Hypothalamus (tissue), 51 donors: ENCODE measurements at places on chromosomes 11 and 22.
A peak's percentile ranks its signal among the peaks of the same experiment; 100 is the strongest.

- DNase-seq, result no peak
These were observed 6.2 kb downstream of the GAL3ST1 start for GRCh38 chr22:30568137-30568805.

GRCh38 chr22:43152003-43152356 is 621 bp downstream of the TSPO start:
- DNase-seq, result no peak

DNA sequence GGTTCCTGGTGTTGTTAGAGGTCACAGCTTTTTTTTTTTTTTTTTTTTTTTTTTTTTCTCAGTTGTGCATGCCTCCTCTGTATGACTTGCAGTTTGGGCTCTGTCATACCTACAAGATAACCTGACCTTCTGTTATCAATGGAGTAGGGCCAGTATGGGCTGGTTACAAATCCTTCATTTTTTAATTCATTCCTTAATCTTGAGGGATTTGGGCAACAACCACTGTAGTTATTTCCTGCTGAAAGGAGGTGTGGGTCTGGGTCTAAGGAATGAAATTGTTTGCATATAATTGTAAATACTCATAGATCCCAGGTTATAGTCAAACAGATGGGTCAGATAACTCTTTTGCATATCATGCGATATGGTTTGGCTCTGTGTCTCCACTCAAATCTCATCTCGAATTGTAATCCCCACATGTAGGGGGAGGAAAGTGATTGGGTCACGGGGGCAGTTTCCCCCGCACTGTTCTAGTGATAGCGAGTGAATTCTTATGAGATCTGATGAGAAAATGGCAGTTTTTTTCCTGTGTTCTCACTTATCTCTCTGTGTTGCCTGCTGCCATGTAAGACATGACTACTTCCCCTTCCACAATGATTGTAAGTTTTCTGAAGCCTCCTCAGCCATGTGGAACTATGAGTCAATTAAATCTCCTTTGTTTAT is 14.1 kb upstream of the GLYAT start:
- DNase-seq, result no peak

- DNase-seq, result no peak
These were observed 3.2 kb upstream of the KLHDC7B start for GRCh38 chr22:50542416-50542927.

DNA sequence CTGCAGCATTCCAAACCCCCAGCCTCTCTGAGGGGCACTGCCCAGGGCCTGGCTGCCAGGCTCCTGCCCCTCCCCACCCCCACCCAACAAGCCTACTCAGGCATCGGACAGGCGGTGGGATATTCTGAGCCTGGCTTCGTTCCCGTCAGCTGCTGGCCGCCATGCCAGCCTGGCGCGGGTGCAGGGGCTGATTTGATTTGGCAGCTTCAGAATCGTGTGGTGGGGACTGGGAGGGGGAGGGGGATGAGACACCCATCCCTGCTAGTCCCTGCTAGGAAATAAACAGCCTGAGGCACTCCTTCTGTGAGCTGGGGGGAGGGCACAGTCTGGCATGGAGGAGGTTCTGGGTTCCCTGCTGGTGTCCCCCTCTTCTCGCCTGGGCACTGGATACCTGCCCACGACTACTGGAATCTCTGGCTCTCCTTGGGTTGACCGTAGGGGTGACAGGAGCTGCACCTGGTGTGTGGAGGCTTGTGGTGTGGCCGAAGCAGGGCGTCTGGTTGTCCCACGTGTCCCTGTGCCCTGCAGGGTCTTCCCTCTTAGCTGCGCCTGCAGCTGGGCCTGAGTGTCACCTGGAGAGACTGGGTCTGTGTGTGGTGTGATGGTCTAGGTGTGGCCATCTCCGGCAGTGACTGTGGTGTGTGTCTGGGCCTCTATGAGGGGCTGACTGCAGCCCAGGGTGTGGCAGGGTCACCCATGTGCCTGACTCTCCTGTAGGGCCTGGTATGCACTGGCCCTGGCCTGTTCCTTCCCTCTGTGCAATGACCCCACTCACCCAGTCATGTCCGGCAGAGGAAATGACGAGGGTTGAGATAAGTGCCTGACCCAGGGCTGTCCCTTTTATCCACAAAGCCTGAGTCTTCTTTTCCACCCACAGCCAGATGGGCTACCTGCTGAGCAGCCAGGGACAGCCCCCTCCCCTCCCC is 42.2 kb downstream of the PDE2A start:
- DNase-seq, result no peak

DNA sequence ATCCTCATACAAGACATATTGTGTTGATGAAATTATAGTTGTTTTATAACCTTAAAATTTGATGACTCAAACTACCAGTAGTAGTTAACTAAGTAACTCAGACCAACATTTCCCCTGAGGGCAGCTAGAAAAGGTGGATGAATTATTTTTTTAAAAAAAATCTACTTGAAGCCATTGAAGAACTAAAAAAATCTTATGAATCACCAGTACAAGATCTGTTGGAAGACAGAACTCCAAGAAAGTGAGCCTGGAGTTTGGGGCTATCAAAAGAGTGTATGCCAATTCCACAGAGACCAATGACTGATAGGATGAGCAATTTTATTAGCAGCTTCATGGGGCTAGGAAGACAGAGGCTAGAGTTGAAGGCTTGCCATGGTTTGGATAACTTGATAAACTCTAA is 72.4 kb downstream of the CYP2R1 start:
- no peak for DNase-seq

DNA sequence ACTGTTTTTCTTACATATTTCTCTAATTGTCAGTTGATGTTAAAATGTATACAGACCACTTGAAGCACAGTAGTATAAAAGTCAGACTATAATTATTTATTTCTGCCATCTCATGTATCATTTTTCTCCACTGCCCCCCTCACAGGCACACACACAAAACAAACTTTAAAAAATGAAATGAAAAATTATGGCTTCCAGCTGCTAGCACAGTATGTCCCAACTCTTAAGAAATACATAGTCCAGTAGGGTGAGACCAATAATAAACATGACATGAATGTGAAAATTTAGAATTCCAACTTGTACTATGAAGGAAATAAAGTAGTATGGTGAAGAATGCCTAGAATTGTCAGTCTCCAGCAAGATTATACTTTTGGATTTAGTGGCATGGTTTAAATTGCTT is 1247.9 kb downstream of the JRKL start:
- no peak for DNase-seq

DNA sequence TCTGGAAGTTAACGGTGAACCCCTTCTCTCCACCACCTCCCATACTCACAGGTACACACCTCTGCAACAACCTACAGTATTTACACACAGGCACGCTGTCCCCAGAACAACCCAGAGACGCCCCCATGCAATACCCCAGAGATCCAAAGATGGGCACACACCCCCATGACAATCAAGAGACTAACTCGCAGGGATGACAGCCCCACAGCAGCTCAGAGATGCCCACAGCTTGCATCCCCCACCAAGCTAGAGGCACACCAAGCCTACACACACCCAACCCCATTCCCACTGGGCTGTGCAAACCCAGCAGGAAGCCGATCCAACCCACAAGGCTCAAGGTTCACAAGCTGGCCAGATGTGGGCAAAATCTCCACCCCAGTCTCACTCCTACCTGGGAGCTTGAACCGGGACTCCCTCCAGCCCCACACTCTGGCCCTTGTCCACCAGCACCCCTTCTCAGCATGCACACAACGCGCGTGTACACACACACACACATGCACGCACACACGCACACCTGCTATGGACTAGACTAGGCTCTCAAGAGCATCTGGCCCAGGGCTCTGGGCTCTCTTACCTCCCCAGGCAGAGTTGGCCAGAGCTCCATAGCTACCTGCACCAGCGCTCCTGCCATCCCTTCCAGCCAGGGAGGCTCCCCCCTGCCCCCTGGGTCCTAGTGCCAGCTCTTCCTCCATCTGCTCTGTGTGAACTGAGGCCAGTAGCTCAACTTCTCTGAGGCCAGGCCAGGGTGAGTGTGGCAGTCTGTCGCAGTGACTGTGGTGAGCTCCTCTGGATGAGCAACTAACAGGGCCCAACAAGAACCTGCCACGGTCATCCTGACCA is 11.5 kb downstream of the STARD10 start:
- DNase-seq, result no peak

DNA sequence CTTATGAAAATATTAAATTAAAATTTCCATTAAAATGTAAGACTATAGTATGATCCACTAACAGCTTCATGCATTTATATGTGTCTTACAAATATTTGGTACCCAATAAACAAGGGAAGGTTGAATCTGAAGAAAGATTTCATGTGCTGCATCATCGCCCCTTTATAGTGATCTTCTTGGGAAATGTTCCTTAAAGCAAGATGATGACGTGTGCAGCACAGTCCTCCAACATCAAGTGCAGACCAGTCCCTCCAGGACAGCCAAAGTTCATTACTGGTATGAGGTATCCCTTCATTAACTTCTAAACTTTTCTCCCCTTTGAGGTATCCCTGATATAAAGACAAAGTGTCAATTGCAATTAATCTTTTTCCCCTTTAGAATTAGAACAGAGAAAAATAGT is 567.0 kb downstream of the METTL15 start:
- no peak for DNase-seq

DNA sequence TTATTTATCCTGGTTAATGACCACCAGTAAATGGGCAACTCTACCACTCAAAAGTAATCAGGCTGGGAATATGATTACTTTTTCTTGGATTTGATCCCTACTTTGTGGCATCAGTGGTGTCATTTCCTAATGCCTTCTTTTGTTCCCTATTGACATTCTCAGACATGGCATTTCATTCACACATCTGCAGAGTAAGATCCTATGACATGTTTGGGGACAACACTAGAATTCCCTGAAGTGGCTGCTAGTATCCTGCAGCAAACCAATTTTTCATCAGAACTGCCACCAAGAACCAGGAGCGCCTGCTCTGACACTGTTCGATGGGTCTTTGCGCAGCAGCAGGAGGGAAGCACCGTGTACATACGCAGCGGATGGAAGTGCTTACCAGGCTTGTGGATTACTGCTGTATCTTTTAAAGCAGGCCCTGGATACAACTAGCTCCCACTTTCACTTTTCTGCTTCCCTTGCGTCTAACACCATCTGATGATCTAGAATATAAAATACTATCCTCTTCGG is 97.7 kb downstream of the LARGE2 start:
- DNase-seq, result no peak

- DNase-seq, result no peak
These were observed 380.0 kb upstream of the NARS2 start for GRCh38 chr11:78954696-78955095.

DNA sequence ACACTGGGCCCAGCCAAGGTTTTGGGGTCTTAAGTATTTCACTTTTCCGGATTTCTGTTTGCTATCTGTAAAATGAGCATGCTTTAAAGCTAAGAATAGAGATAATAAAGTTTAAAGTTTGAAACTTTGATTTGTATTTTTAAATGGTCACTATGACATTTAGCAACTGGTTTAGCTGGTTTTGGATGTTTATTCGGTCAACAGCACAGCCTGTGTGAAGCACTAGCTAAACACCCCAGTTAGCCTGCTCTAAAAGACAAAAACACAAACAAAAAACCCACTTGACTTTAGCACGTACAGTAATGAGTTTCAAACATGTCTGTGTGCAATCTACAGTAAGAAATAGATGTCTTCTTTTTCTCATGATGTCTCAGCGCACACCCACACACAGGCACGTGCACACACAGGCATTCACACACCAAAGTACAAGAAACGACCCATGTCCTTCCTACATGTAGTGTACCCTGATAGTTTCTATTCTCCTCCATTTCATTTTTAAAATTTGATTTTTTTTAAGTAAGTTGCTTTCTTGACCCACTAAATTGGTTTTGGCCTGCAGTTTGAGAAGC is 29.4 kb downstream of the SLC1A2 start:
- DNase-seq, result no peak

DNA sequence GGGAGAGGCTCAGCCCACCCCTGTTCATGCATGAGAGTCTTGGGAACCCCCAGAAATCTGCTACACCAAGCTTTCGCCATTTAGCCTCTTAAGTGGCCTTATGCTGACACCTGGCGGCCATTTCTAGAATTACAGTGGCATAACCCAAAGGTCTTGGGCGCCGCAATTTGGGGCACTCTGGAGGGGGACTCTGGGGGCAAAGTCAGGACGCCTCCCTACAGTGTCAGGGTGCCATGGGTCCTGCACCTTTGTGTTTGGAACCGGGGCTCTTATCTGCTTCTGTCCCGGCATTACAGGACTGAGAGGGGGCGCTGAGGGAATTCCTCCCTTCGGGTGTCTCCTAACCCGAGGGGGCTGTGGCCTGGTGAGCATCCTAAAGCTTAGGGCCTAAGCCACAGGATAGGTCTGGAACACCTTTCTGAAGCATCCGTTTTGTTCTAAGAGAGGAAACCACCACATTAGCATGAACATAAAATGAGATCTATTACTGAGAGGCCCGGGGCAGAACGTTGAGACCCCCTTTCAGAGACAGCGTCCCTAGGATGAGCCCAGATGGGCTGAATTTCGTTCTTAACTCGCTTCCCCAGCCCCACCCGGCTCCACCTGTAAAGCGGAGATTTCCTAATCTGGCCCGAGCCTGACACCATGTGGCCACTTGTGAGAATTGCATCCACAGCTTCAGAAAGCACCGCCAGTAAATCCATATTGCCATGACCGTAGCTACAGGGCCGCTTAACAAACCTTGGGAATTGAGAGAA is 9.3 kb downstream of the INS start:
- peak; percentile 22 for DNase-seq

DNA sequence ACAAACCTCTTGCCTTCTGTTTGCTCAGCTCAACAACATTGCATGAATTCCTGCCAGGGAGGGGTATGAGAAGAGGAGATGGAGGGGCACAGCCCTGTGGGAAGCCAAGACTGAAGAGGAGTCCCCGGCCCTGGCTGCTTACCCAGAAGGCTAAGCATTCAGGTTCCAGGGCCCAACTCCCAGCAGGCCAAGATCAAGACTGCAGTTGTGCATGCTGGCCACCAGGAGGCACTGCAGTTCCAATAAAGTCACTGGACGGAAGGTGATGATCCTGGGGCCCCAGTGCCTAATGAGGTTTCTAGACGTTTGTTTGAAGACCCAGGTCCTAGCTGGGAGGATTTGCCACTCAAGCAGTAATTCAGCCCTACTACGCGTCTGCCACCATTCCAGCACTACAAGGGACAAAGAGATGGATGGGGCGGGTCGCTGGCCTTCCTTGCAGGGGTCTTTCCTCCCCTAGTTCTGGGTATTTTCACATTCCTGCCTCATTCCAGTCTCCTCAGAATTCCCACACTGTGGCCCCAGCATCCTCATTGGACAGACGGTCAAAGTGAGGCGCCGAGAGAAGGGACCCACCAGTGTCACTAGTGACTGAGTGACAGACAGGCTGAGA is 23.6 kb downstream of the ALX4 start:
- DNase-seq, result peak; percentile 18

DNA sequence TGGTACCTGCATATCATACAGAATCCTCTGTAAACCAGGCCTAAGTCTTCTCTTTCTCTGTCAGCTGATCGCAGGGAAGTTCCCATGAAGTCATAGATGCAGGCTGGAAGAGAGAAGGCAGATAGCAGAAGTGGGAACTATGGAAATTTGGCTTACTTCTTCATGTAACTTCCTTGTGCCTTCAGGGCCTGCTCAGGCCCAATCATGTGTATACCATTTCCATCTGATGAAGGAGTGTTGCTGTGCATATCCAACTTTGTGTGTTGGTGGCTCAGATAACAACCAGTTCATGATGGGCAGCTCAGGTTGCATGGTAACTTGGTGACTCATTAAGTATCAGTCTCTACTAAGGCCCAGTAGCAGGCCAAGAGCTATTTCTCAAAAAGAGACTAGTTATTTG is 53.1 kb upstream of the CEP295 start:
- no peak for DNase-seq
